ENCODE measurements at places on chromosomes 4 and X.

DNA sequence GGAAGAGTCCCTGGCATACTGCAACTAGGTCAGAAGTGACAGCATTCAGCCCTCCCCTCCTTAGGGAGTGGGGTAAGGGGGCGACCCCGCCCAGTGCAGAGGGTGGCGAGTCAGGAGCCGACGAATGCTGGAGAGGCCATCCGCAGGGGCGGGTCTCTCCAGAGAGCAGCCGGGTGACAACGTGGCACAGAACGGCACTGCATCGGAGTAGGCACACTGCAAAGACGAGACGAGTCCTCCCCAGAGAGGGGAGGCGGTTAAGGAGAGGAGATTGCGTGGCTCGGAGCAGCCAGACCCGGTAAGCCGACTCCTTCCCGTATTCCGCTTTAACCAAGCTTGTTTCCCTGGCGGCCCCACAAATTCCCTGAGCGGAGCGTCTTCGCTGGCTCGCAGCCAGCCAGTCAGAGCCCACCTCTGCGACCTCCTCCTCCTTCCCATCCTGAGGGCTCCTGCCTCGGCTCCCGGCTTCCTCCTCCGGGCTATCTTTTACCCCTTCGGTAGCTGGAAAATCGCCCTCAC, 54.9 kb downstream of the LINC00632 start:
- peak; percentile 24 for DNase-seq

DNA sequence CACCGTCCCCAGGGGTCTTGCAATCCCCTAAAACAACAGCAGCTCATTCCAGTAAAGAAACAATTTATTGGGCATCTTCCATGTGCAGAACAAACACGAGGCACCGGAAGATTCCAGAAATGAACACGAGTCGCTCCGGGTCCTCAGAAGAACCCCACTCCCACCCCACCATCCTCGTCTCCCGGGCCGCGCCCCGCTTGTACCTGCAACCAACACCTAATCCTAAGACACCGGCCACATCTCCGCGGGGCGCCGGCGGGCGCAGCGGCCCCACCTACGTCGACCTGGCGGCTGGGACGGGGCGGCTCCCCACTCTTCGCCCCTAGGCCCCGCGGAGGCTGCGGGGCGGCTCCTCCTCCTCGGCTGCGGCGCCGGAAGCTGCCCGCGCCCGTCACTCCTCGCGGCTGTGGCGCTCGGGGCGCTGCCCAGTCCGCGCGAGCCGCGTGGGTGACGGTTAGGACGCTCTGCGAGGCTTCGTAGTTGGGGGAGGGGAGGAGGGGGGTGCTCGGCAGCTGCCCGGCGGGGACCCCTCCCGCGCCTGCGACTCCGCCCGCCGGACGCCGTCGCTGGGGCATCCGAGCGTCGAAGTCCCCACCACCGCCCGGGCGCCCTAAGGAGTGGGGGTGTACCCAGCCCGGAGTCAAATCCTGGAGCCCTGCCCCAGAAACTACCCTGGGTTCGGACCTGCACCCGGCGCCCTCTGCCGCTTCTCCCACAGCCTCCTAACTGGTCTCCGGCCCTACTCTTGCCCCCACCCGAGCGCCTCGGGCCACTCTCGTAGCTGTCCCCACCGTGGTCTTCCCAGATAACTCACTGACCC, at the start of gene CCDC158:
CCDC158 (minus strand) TSS at position 380 of the 820 bp plus-strand sequence. CDS start 17,934 bp downstream, outside the sequence.
- DNase-seq = no peak

DNA sequence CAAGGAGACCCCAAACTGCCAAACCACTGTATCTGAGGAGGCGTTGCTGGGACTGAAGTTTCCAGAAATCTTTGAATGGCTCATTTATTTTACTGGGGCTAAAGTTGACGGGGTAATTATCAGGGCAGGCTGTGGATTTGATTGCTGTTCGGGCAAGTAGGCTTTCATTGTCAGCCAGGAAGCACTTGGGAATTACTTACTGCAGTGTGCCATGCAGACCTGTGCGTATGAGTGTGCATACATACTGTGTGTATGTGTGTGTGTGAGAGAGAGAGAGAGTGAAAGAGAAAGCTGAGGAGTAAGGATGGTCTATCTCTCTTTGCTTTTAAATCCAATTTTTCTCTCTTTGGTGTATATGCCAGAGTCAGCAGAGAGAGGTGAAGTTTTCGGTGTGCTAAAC, 122.7 kb downstream of the NPNT start:
- DNase-seq = no peak

GRCh38 chrX:39853417-39854030, 244.2 kb downstream of the BCOR start:
- DNase-seq = no peak

DNA sequence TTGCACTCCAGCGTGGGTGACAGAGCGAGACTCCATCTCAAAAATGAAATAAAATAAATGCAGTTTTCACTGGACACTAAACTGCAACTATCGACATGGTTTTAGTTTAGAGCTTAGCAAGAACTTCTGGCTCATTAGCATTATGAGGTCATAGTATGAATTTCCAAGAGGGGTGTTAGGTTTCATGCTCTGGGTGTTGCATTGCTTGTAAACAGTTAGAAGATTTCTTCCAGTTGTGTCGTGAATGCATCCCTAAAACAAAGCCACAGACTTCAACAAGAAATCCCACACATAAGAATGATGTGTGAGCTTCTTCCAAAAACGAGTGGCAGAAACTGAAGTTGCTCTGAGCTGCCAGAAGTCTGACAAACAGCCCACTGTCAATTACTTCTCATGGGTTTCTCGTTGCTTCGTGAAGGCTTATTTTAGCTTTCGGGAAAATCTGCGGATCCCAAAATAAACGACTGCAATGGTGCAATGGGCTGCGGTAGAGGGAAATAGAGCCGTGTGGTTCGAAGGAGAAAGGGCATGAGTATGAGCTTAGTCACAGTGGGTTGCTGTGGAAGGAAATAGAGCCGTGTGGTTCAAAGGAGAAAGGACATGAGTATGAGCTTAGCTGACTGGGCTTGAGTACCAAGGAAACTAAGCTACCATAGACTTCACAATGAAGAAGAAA, 354.9 kb downstream of the DHRSX start:
- peak; percentile 10 for DNase-seq

GRCh38 chrX:7090641-7091040, 56.9 kb upstream of the STS start:
- no peak for DNase-seq

- no peak for DNase-seq
Observed at GRCh38 chr4:7830747-7831146, 108.9 kb downstream of the AFAP1 start.
